CD4-positive, CD25-positive, alpha-beta regulatory T cell (primary cell): ENCODE measurements at places on chromosomes 5 and 9.

- H3K4me1 ChIP-seq, result no peaks in the 10 kb centered on the region
- H3K4me3 ChIP-seq, result no peak overlapping the region
- no peak for DNase-seq
- H3K36me3 ChIP-seq, result no peaks in the 10 kb centered on the region
Observed at GRCh38 chr9:85258236-85258635, 483.5 kb downstream of the AGTPBP1 start.

DNA sequence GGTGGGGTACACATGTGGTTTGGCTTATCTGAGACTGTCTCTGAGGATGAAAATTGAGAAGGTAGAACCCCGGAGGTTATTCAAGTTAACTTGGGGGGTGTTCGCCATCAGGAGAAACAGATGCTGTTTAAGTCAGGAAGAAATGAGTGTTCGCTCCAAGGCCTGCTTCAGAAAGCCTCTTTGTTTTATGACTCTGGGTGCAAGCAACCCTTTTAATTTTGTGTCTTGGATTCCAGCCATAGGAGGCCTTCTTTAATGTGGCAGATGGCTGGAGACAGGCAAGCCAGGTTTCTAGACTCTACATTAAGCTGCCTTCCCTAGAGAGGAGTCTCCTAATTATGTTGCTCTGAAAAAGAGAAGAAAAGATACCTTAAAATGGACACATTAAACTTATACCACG lies 4.2 kb upstream of the SMAD5 start:
- H3K36me3 ChIP-seq, result no peaks in the 10 kb centered on the region
- H3K27ac ChIP-seq, result no peak overlapping the region
- peaks cover 8% of the 10 kb centered on the region for H3K4me1 ChIP-seq
- no peak overlapping the region for H3K4me3 ChIP-seq
- peaks cover 19% of the 10 kb centered on the region for H3K27me3 ChIP-seq
- DNase-seq, result no peak

DNA sequence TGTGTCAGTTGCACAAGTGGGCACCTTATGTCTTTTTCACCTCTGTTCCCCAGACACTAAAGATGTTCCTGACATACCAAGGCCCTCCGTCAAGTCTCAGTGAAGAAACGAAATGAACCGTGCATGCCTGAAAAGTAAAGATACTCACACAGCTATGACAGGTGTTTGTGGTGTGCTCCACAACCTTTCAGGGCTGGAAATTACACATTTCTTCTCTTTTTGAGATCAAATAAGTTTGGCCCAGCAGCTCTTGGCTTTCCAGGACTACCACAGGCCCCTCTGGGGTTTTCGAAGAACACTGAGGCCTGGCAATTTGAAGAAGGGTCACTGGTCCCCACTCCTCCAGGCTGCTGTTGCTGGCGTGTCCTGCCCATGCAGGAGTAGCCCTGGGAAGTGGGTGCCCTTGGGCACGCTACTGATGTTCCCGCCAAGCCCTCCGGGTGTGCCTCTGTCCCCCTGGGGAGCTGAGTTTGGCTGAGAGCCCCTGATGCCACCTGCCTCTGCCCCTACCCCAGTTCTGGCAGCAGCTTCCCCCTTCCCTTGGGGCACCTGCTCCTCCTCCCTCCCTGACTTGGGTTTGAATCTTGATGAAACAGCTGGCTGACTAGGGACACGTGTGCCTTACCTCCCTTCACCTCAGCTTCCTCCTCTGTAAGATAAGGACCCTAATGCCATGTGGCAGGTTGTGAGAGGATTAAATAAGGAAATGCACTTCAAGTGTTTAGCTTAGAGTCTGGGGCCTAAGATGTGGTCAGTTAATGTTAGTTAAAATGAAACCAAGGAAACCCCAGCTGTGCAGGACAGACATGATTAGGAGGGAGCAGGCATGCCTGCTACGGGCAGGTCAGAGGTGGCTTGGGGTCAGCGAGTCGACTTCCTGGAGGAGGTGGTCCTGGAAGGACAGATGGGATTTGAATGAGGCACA lies 49.1 kb upstream of the GADD45G start:
- H3K4me1 ChIP-seq, result peaks cover 6% of the 10 kb centered on the region
- H3K4me3 ChIP-seq, result no peak overlapping the region
- DNase-seq, result no peak
- H3K27ac ChIP-seq, result no peak overlapping the region

DNA sequence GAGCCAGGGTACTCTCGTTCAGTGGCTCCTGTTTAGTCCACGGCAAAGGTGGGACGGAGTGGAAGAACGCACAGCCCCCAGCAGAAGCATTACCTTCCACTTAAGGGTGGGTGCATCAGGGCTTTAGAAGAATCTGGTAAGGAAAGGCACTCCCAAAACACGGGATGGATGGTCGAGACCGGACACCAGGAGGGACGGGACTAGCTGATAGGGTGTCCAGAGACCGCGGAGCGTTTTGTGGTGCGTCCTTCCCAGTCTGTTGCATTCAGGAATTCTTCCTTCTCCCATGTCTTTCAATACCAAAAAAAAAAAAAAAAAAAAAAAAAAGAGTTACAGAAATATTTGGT lies 545 bp upstream of the CTSV start:
- H3K27me3 ChIP-seq, result peaks cover 17% of the 10 kb centered on the region
- peaks cover 10% of the 10 kb centered on the region for H3K4me1 ChIP-seq
- no peak overlapping the region for H3K4me3 ChIP-seq
- DNase-seq, result no peak
- no peak overlapping the region for H3K27ac ChIP-seq

GRCh38 chr5:125549322-125549911 lies 803.0 kb upstream of the ZNF608 start:
- no peak for DNase-seq
- no peaks in the 10 kb centered on the region for H3K4me1 ChIP-seq
- no peak overlapping the region for H3K27ac ChIP-seq
- no peak overlapping the region for H3K4me3 ChIP-seq
- no peaks in the 10 kb centered on the region for H3K36me3 ChIP-seq
- H3K27me3 ChIP-seq, result no peaks in the 10 kb centered on the region

DNA sequence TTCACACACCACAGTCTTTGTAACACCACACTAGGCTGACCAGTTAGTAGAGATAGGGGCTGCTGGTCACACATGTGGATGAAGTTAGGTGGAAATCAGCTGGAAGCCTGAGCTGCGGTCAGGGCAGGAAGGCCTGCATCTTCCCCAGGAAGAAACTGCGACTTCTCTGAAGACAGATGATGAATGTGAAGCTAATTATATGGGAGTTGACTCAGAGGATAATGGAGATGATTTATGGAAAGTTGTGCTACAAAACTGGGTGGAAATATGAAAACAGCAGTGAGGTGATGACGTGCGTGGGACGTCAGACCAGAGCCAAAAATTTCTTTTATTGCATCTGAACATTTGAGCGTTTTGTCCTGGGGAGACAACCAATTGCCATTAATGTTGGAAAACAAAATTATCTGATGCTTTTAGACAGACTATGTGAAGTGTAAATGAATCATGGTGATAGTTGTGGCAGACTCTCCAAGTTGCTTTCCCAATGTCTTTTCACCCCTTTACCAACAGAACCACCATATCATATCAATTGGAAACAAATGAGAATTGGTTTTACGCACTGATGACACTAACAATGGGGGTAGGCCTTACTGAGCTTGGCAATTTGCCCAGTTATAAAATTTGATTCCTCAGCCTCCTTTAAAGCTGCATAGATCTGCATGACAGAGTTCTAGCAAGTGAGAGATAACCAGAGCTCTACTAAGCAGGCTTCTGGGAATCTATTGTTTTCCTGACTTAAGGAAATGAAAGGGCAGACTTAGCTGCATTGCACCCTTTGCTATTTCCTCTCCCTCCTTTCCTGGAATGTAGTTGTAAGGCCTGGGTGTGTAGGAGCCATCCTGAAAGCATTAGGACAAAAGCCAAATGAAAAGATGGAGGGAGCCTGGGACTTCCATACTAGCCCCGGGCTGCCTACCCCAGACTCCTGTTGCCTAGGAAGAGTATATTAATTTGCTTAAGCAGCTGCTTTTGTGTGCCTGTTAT lies 84.0 kb downstream of the RAB3C start:
- no peak for DNase-seq
- H3K27ac ChIP-seq, result no peak overlapping the region
- H3K4me3 ChIP-seq, result no peak overlapping the region
- peaks cover 2% of the 10 kb centered on the region for H3K27me3 ChIP-seq
- no peaks in the 10 kb centered on the region for H3K36me3 ChIP-seq
- no peaks in the 10 kb centered on the region for H3K4me1 ChIP-seq

- no peaks in the 10 kb centered on the region for H3K36me3 ChIP-seq
- no peak overlapping the region for H3K4me3 ChIP-seq
- H3K27ac ChIP-seq, result no peak overlapping the region
Observed at GRCh38 chr9:87530716-87531115, 33.0 kb downstream of the DAPK1 start.

DNA sequence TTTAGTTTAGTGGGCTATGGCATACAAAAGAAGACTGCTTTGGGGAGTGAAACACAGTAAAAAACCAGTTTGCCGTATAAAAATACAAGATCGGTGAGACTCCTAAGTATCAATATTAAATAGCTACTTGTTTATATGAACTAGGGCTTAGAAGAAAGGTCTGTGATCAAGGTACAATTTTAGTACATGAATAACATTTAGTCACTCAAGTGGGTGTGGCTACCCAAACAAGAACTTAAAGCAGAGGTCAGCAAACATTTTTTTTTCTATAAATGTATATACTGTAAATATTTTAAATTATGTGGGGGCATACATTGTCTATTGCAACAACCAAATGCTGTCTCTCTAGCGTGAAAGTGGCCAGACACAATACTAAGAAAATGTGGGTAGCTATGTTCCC lies 1452.5 kb upstream of the NUDT12 start:
- no peak overlapping the region for H3K27ac ChIP-seq
- H3K27me3 ChIP-seq, result no peaks in the 10 kb centered on the region
- no peaks in the 10 kb centered on the region for H3K4me1 ChIP-seq

DNA sequence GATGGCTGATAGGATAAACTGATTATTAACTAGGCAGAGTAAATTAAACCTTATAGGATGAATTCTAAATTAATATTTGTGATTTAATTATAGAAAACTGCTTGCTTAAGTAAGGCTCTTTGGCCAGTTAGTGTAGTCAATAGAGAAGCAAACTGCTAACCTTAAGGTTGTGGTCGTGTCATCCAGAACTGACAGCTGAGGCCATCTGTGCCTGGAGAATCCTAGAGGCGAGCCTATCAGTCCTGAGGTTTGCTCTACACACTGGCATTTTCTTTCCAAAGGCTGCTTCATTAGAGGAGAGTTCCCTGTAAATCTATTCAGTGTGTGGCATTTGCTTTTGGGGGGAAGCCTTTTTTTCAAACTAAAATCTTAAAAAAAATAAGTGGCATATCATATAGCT lies 169.2 kb downstream of the MEF2C start:
- no peak overlapping the region for H3K4me3 ChIP-seq
- H3K27me3 ChIP-seq, result peaks cover 4% of the 10 kb centered on the region
- H3K4me1 ChIP-seq, result no peaks in the 10 kb centered on the region
- no peak for DNase-seq

GRCh38 chr9:4762886-4763541 lies 22.0 kb upstream of the AK3 start:
- no peaks in the 10 kb centered on the region for H3K27me3 ChIP-seq
- H3K36me3 ChIP-seq, result no peaks in the 10 kb centered on the region
- H3K27ac ChIP-seq, result no peak overlapping the region

DNA sequence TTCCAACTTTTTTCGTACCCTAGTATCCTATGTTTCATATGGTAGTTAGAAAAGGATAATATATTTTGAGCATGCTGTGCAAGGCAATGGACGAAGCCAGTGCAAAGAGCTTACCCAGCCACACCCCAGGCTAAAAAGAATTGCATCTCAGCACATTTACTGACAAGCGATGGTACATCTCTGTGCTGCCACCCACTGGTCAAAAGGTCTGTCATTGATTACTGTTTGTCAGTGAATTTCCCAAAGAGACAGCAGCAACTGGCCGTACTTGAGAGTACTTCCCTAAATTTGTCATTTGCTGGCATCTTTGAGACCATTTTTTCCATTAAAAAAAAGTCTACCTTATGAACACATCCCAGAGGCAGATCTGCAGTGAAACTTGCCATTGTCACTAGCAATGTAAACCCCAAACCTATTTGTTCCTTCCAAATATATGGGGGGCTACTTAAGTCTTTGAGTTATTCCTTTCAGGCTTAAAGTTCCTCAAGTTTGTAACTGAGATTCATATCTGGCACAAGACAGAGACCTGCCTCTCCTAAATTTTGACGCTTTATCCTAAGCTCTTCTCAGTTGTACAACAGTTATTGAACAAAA lies 184.3 kb downstream of the CTNND2 start:
- no peak overlapping the region for H3K4me3 ChIP-seq
- no peak overlapping the region for H3K27ac ChIP-seq
- DNase-seq, result no peak
- H3K36me3 ChIP-seq, result no peaks in the 10 kb centered on the region

- H3K36me3 ChIP-seq, result peaks cover 78% of the 10 kb centered on the region
- H3K27ac ChIP-seq, result peak overlapping the region; percentile 65
- DNase-seq, result no peak
- H3K4me3 ChIP-seq, result no peak overlapping the region
- H3K4me1 ChIP-seq, result peaks cover 66% of the 10 kb centered on the region
- H3K27me3 ChIP-seq, result no peaks in the 10 kb centered on the region
Observed at GRCh38 chr5:151139015-151139414, 18.6 kb downstream of the ANXA6 start.

GRCh38 chr9:4678679-4679267 lies 596 bp upstream of the CDC37L1 start:
- H3K36me3 ChIP-seq, result no peaks in the 10 kb centered on the region
- peak overlapping the region; percentile 98 for H3K4me3 ChIP-seq
- H3K4me1 ChIP-seq, result peaks cover 23% of the 10 kb centered on the region
- no peaks in the 10 kb centered on the region for H3K27me3 ChIP-seq
- DNase-seq, result no peak
- H3K27ac ChIP-seq, result peak overlapping the region; percentile 96

- H3K27ac ChIP-seq, result no peak overlapping the region
- DNase-seq, result no peak
- H3K36me3 ChIP-seq, result peaks cover 4% of the 10 kb centered on the region
- H3K27me3 ChIP-seq, result no peaks in the 10 kb centered on the region
- H3K4me1 ChIP-seq, result peaks cover 26% of the 10 kb centered on the region
Observed at GRCh38 chr9:79637177-79637925, 65.6 kb downstream of the TLE4 start.

GRCh38 chr9:93147632-93148031 lies 13.6 kb upstream of the NINJ1 start:
- H3K36me3 ChIP-seq, result no peaks in the 10 kb centered on the region
- no peak overlapping the region for H3K27ac ChIP-seq
- no peak overlapping the region for H3K4me3 ChIP-seq
- DNase-seq, result no peak

- no peak for DNase-seq
- H3K27me3 ChIP-seq, result no peaks in the 10 kb centered on the region
- H3K4me1 ChIP-seq, result no peaks in the 10 kb centered on the region
- H3K27ac ChIP-seq, result no peak overlapping the region
Observed at GRCh38 chr5:61704289-61704688, 372.2 kb downstream of the ZSWIM6 start.

- no peak for DNase-seq
- H3K36me3 ChIP-seq, result no peaks in the 10 kb centered on the region
- H3K27ac ChIP-seq, result no peak overlapping the region
- peaks cover 6% of the 10 kb centered on the region for H3K4me1 ChIP-seq
Observed at GRCh38 chr5:109192555-109193281, 217.1 kb downstream of the PJA2 start.

GRCh38 chr9:14713187-14713767 lies 9.3 kb downstream of the CER1 start:
- peaks cover 2% of the 10 kb centered on the region for H3K27me3 ChIP-seq
- no peak overlapping the region for H3K27ac ChIP-seq
- DNase-seq, result no peak
- H3K4me3 ChIP-seq, result no peak overlapping the region
- no peaks in the 10 kb centered on the region for H3K4me1 ChIP-seq
